8988T (cell line): ENCODE measurements at places on chromosomes 4 and X.

DNA sequence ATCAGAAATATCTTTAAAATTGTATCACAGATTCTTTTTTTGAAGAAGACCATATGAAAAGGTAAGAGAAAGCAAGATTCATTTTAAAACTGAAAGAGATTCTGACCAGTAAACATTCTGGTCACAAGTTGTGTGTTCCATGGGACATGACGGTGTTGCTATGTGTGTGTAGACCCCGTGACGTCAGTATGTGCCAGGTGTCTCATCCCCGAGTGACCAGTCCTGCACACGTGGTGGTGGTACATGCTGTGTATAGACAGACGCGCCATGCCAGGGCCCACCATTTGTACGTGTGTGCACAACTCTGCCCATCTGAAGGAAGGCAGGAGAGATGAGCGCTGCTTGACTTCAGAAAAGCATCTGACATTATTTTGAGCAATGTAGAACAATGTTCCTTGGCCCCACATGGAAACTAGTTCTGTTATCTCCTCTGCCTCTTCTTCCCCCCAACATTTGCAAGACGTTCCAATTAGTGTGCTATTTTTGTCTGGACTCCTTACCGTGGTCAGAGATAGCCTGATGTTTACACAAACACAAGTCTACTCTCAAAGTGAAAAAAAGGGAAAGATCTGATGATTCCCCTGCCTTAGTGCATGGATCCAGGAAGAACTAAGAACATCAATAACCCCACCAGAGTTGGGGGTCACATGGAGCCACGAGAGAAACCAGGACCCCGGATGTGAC lies 51.2 kb downstream of the IRF2 start:
- no peak for DNase-seq

- no peak for DNase-seq
These were observed 72.6 kb upstream of the TRIM2 start for GRCh38 chr4:153131596-153131995.

- DNase-seq: no peak
These were observed 14.9 kb upstream of the LOC101059915 start for GRCh38 chrX:71652405-71652804.

DNA sequence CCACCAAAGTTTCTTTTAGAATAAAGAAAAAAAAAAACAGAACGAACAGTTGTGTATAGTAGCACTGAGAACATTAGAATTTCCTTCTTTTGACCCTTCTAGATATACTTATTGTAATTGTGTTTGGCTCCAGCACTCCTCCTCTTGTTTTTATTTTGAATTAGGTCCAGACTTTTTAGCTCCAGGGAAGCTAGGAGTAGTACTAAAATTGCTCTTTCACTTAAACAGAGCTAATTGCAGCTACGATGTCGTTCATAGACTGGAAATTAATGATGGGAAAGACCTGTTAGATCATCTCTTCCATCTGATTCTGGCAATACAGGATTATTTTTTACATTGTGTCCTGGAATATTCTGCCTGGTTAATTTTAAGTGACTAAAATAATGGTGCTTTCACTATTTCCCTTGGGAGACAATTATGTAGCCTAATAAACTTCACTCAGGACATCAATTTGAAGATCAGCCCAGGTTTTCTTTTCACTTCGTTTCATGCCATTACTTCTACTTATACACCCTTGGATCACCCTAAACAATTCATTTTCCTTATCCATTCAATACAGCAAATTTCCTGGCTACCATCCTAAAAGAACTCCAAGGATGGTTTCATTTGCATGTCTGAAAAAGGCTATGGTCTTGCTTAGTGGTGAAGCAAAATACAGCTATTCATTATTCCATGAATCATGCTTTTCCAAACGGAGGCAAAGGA lies 480.8 kb upstream of the TECRL start:
- no peak for DNase-seq

GRCh38 chr4:146486565-146486964 lies 35.2 kb downstream of the SLC10A7 start:
- DNase-seq: no peak

DNA sequence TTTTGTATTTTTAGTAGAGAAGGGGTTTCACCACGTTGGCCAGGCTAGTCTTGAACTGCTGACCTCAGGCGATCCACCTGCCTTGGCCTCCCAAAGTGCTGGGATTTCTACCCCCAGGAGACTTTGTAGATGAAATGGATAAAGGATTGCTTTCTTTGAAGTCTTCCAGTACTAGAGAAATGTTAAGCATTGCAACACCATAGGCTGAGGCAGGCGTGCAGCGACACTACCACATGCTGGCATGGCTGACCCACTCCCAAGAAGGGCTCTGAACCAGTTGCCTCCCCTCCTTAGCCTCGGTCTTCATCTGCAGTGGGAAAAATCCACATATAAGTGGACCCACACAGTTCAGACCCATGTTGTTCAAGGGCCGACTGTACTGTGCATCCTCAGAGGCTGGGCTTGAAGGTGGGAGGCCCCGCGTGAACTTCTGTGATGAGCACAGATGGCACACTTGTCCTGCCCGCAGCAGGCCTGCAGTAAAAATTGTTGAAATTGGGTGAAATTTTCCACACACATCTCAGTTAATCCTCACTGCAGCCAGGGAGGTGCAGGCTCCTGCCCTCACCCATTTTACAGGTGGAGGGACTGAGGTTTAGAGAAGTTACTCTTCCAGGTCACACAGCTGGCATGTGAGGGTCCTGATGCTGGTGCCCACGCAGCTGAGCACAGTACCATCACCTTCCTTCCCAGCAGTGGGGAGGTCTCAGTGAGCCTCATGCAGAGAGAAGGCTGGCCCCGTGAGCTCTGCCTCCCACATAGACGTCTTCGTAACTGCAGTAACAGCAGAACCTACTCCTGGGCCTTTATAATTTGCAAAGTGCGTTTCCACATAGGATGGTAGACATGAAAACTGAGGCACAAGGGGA lies 35.5 kb downstream of the HTRA3 start:
- DNase-seq: no peak

DNA sequence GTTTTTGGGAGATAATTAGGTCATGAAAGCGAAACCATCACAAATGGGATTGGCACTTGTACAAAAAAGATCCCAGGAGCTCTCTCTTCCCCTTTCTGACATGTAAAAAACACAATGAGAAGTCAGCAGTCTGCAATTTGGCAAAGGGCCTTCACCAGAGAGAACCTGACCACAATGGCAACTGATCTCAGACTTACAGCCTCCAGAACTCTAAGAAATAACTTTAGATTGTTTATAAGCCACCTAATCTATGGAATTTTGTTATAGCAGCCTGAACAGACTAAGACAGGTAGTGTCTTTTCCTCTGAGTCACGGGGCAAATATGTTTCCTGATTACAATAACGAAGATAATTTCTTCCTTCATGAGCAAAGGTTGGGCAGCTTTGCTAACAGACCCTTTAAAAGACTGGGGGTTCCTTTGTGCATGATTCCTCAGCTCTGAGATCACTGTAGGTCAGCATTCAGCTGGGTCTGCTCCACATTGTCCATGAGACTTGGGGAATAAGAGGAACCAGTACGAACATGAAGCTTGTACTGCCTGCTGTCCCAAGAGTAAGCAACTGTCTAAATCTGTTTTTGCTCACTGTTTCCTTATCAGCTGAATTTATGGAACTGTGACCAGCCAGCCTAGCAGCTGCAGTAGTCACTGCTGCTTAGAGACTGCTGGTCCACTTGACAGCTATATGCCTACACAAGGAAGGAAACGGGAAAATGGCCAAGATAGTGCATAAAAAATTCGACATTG lies 191.6 kb downstream of the ANAPC10 start:
- DNase-seq: no peak

DNA sequence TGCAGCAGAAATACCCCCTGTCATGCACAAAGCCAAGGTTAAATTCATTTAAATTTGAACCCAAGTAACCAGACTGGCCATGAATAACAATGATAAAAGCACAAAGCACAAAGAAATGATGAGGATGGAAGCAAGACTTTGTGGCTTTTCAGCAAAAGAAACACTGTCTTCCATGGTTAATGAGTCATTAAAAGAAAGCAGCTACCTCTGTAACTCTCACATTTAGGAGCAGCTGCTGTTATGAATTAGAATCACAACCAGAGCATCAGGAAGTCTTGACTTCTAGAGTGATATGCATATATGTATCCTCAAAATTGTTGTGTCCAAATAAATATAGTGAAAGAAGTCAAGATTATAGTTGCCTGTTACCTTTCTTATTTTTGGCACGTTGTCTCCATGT lies 70.7 kb upstream of the RPS6KA6 start:
- no peak for DNase-seq

- DNase-seq: no peak
These were observed 2039.9 kb upstream of the TENM3 start for GRCh38 chr4:180203349-180203748.

DNA sequence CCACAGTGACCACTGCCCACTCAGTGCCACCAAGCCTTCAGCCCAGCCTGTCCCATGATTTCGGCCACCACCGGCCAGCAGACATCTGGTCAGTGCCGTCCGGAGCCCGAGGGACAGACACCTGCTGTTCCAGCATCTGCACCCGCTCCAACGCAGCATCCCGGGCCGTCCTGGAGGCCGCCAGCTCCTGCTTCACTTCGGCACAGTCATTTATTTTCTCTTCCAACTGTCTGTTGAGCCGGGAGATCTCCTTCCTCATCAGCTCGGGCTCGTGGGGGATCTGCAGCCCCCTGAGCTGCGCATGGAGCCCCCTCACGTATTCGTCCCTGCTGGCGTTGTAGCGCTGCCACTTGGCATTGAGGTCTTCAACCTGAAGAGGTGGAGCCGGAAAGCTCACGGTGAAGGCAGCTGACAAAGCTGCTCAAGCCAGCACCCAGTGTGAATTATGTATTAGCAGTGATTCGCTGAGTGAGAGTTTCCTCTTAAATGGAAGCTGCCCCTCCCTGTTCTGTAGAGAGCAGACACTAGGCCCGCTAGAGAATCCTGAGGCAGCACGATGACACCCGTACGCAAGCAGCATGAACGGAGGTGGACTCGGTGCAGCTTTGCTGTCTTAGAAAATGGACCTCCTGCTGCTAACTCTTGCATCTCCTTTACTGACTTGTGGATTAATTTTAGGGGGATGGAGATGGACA lies 11.4 kb downstream of the TNIP2 start:
- DNase-seq: no peak

DNA sequence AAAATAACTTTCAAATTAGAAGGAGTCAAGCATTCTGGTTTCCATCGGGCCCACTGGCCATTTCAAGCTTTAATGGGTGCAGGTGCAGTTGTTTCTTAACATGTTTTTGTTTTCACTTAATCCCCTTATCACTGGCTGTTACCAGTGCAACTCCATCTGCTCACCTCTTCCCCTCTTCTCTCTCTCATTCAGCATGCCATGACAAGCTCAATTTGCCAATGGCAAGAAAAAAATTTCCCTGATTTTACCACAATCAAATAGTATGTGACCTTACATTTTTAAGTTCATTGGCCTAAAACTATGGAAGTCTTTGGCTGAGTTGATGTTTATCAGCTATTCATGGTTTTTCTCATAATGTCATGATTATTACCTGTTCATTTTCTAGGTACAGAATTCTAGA lies 299.1 kb upstream of the BMP3 start:
- DNase-seq: no peak

- DNase-seq: no peak
These were observed 124.7 kb upstream of the C1QTNF7 start for GRCh38 chr4:15303052-15303641.

DNA sequence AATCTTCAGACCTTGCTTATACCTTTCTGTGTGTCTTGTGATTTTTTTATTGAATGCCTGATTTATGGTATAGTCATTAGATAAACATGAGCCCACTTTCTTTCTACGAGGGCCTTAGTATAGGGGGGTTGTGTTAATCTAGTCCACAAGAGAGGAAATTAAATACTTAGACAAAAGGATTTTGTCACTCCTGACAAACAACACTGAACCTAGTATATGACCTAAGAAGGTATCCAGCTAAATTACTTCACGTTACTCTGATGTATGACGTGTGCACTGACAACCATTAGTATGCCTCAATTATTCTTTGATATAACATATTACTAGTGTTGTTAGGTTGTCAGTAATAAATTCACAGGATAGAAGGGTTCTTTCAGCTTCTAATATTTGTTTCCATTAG lies 2.8 kb upstream of the PRR27 start:
- no peak for DNase-seq

GRCh38 chrX:123818243-123818642 lies 41.6 kb upstream of the XIAP start:
- peak; percentile 35 for DNase-seq

DNA sequence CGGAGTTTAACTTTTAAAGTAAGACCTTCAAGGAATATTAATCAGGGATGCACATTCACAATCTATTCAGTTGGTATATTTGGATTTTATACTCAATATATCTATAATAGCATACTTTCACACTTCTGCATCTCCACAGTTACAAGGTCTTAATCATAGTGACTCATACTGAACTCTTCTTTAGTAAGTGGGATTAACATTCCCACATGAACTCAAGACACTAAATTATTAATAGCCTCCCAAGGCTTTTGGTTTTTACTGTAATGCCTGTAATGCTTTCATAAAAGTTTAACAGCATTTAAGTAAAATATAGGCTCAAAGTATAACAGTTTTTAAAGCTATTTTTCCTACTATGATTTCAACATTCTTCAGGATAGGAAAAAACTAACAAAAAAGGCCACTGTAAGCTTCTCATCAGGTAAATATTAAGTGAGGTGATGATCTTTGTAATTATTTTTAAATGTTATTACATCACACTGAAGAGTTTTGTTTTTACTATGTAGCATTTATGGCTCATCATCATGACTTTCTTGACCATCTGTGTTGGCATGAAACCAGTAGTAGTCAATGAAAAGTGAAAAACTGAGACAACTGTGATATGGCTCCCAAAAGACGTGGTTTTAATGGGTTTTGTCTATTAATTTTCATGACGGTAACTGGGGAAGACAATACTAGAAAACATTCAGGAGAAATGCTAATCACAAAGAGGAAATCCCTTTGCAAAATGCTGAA lies 91.5 kb upstream of the GALNT7 start:
- no peak for DNase-seq

- DNase-seq: no peak
These were observed 11.3 kb downstream of the PDE6B start for GRCh38 chr4:636628-637159.

DNA sequence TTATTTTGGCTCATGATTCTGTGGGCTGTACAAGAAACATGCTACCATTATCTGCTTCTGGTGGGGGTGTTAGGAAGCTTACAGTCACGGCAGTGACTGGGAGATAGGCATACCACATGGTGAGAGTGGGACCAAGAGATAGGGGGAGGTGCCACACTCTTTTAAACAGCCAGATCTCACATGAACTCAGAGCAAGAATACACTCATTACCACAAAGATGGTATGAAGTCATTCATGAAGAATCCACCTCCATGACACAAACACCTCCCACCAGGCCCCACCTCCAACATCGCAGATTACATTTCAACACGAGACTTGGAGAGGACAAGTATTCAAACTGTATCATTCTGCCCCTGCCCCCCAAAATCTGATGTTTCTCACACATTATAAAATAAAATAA lies 2396.7 kb downstream of the PCDH7 start:
- no peak for DNase-seq

DNA sequence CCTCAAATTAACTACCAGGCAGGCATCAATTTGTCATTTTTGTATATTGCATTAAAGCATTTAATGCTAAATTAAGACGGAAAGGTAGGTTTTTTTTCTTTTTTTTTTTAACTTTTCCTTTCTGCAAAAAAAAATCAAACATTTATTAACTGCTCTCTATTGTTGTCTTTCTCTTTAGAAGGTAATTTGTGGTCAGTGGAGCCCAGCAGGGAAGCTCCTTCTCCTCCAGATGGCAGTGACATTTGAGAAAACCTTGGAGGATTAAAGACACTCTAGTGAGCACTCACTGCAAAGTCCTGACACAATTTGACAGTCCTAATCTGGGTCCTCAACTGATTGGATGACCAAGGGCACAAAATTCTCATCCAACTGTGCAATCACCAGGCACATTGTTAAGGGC lies 102.4 kb downstream of the SLIT2 start:
- no peak for DNase-seq

GRCh38 chr4:99574530-99575324 lies at the start of gene MTTP:
MTTP (plus strand) TSS chr4:99574824; CDS start chr4:99574910, 86 bp downstream.
- DNase-seq: no peak
